H9 (cell line): ENCODE measurements at places on chromosomes 2 and 18.

GRCh38 chr2:220660277-220661145 lies 911.6 kb downstream of the EPHA4 start:
- DNase-seq = no peak

- peak; percentile 39 for DNase-seq
Observed at GRCh38 chr2:99692785-99693184, 203.0 kb upstream of the REV1 start.

GRCh38 chr2:48268671-48269070 lies 261.3 kb upstream of the STON1 start:
- DNase-seq = no peak

DNA sequence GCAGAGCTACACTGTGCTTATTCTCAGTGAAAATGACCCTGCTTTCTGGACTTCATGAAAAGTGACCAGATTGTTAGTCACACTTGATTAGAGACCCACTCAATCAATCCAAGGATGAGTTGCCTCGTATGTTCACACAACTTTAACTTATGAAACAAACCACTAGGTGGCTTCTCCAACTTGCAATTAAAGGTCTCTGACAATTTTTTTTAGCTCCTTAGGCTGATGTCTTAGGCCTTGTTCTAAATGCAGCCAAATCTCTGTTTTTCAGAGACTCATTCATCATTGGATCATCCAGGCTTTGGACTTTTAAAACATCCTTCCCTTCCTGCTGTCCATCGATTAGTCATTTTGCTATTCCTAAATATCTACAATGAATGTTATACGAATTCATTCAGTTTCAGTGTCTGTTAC lies 63.4 kb downstream of the MREG start:
- DNase-seq = no peak

DNA sequence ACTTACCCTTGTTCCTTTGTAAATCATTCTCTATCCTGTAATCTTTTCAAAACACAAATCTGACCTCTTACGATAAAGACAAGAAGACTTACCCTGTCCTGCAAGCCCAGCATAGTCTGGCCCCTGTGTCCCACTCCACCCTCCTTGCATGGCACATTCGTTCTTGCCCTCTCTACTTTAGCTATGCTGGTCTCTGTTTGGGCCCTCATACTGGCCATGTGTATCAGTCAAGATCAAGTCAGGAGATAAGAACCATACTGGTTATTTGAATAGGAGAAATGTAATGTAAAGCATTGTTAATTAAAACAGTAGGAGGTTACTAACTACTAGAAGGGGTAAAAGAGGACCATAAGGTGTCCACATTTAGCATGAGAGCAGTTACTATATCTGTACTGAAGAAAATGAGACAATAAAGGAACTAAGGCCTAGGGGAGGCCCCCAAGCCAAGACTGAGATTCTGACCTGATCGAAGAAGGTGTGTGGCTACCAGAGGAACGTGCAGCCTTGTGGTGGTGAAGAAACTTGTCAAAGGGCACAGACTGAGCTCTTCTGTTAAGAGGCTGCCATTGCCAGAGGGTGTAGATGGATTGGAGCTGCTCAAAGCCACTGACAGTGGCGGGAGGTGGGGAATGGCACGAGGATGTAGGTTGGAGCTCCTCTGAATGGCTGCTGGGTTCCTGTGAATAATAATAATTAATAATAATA lies 80.8 kb downstream of the KCTD18 start:
- DNase-seq = no peak

GRCh38 chr2:60047347-60047746 lies 506.1 kb downstream of the BCL11A start:
- no peak for DNase-seq

GRCh38 chr2:5766561-5766960 lies 74.4 kb downstream of the SOX11 start:
- DNase-seq = no peak

- DNase-seq = no peak
Observed at GRCh38 chr2:112688086-112688880, 32.5 kb upstream of the NT5DC4 start.

GRCh38 chr2:97663626-97663961 lies 250 bp downstream of the ACTR1B start:
- no peak for DNase-seq

- no peak for DNase-seq
Observed at GRCh38 chr2:201808027-201808426, 1.7 kb downstream of the CDK15 start.

DNA sequence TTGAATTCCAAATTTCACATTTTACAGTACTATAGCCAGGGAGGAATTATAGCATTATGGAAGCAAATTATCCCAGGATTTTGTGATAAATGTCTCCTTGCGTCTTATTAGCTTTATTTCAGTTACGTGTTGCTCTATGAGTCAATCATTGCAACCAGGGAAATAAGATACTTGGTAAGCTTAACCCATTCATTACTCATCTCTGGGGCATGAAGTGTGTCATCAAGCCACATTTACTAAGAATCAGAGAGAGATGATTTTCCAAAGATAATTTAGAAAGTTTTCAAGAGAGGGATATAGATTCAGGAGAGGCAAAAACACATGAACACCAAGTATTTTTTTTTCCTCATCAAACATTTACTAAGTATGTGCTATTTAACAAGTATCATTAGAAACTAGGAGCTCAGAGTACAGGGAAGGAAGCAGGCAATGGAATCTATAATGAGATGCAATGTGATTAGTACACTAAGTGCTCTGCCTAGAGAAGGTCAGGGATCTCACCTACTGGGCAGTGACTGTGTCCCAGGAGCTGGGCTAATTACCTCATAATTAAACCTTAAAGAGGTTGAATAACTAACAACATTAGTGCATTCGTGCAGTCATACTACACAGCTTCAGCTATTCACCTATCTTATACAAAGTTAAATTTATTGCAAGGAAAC lies 217.8 kb upstream of the NXPH2 start:
- DNase-seq = no peak

- no peak for DNase-seq
Observed at GRCh38 chr2:3914241-3914640, 210.9 kb downstream of the DCDC2C start.

- DNase-seq = no peak
Observed at GRCh38 chr2:241064802-241065354, 37.2 kb downstream of the MTERF4 start.

DNA sequence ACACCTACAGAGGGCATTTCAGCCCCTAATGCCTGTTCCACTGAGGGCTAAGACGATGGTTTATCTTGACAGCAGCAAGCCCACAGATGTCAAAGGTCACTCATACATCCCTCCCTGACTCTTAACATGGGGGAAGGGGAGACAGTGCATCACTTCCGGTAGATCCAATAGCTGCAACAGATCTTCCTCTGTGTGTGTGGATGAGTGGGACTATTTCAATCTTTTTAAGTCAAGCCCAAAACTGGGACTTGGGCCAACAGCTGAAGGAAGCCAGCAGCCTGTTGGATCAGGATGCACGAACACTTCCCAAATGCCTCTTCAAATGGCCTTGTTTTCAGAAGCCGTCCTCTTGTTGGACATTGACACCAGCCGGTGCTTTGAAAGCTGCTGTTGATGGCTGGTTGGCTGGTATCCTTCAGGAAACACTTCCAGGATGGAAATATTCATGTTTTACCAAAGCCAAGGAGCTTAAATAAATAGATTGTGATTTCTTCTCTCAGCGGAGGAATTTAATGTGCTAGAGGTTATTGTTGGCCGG lies 59.2 kb downstream of the IL1R2 start:
- DNase-seq = no peak

DNA sequence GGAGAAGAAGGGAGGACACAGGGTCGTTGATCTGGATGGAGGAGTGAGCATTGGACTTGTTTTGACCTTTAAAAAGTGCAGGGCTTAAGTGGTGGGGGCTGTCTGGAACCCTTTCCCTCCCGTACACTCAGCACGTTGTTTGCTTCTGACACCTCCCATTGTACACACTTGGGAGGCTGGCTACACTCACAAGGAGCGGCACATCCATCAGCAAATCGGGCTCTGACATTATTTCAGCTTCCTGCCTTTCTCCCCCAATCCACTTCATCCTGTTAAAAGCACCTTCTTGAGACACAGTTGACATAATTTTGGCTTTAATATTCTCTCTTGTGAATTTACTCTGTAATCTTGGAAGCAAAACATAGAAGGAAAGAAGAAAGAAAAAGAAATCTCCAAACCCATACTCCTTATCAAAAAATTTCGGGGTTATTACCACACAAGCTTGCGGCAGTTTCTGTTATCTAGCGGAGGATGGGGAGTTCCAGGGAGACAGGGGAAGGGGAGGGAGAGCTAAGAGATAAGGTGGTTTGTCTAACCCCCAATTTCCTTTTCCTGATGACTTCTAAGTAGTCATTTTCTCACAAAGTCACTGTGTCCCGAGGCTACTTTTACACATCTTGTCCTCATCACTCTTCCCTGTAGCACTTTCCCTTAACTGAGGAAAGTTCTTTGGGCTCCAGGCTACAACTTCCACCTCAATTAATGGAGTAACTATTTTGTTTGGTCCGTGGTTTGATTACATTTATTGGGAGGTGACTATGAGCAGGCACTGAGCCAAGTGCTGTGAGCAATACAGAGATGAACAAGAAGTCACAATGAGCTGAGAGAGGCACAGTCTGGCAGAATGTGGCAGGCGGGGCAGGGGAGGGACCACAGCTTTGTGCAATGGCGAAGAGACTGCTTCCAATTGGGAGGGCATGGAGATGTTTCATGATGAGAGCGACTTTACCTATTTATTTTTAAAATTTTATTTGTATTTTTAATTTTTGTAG lies 240.1 kb upstream of the MEX3C start:
- no peak for DNase-seq

GRCh38 chr18:67217551-67218166 lies 298.9 kb downstream of the DSEL start:
- no peak for DNase-seq

DNA sequence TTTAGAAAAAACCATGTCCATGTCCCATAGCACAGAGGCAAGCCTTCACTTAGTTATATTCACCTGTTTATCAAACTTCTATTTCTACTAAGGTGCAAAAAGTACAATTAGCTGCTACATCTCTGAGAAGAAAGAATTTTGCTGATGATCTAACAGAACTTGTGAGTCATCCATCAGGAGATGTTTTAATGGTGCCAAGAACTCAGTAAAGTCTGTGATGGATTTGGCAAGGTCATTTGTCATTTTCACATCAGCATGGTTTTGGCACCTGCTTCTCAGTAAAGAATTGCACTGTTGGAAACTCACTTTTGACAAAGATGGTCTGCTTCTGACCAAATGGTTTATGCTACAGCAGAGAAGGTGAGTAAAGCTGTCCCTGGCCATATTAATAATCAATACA lies 195.7 kb upstream of the TMEFF2 start:
- no peak for DNase-seq

- peak; percentile 82 for DNase-seq
Observed at GRCh38 chr2:85266146-85267041, 61.4 kb downstream of the TGOLN2 start.

- no peak for DNase-seq
Observed at GRCh38 chr2:230408244-230408842, 7.7 kb upstream of the SP100 start.

DNA sequence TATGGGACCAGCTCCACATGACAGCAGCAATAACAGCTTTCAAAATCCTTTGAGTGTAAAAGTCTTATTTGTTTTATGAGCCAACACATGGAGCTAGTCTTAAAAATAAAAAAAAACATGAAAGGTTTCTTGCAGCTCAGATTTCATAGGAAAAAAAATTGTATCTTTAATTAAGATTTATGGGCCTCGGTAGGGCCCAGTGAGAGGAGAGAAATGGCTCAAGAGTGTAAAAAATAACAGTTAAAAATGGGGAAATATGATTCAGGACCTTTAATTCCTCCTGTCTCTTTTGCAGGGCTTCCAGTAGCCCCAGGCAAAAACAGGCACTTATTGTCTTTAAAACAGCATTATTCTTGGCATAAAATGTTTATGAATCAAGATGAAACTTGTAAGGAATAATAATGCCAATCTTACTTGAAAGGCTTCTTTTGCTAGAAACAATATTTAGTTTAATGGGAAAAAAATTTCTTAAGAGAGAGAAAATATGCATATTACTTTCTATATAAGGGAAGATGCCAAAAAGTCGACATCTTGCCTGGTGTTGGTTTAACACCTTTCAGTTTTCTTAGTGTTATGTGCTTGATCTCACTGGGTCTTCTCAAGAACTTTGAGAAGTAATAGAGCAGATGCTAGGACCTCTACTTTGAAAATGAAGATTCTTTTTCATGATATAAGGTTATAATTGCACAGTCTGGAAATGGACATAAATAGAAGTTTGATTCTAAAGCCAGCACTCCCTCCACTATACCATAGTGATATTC lies 71.3 kb upstream of the SETBP1 start:
- no peak for DNase-seq

- DNase-seq = no peak
Observed at GRCh38 chr2:187819624-187820023, 265.4 kb upstream of the TFPI start.

DNA sequence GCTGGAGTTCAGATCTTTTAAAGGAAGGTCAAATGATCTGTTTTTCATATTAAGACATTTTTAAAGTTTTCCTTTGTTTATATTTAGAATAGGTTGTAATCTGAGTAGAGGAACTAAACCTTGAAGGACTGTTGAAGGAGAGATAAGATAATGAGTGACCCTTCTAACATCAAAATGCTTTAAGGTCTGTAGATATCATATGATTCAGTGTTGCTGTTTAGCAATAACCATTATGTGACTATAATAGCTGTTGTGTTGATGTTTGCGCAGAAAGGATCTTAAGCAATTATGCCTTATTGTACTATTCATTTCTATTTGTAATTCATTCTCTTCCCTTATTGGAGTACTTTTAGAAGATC lies 60.0 kb downstream of the SLC16A14 start:
- no peak for DNase-seq

DNA sequence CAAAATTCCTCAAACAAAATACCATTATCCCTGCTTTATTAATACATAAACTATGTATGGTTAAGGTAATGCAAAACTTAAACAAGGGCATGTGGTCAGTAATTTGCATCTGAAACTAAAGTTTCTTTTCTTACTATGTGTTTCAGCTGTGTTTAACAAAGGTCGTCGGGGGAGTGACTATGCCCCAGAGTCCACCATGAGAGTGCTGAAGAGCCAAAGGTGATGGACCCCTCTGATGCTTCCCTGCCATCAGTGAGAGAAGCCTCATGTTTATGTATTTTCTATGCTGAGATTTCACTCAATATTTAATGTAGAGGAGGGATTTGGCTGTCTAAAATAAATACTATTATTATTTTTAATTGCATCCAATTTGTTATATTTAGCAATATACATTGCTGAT lies 707.2 kb upstream of the REG3G start:
- DNase-seq = no peak

- DNase-seq = no peak
Observed at GRCh38 chr2:32095671-32096070, 32.3 kb downstream of the SPAST start.

GRCh38 chr2:12176623-12177454 lies 430.4 kb downstream of the LPIN1 start:
- no peak for DNase-seq
